ENCODE measurements at places on chromosomes 7 and 10.

- no peak for DNase-seq
These were observed 156.7 kb downstream of the IMMP2L start for GRCh38 chr7:111405621-111406020.

DNA sequence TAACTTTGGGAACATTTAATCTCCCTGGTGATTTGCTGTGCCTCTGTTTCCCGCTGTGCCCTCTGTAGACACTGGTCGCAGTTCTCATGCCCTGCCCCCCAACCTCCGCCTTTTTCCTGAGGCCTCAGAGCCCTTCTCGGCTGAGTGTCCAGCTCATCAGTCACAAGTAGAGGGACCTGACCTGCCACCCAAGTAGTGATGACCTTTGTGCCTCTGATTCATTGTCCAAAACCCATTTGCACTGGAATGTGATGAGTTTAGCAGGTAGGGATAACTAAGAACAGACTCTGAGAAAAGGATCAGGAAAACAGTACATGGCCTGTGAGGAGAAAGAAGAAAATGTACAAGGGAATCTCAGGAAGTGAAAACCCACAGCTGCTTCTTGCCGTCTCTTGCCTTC, 58.8 kb downstream of the LANCL2 start:
- DNase-seq = no peak

DNA sequence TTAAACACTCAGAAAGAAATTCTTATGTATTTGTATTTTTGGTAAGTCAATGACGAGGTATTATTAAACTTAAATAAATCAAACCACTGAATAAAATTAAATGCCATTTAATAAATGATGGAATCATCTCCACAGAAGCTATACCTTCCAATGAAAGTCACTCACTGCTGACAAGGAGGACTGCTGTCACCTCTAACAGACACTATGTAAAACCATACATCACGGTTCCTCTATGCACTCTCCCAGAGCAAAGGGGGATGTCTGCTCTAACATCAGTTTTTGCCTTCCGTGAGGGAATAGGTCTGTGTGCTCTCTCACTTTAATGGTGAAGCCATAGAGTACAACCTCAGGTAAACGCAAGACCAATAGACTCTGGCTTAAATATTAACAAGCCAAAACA, 99.7 kb upstream of the DDC start:
- DNase-seq = no peak

DNA sequence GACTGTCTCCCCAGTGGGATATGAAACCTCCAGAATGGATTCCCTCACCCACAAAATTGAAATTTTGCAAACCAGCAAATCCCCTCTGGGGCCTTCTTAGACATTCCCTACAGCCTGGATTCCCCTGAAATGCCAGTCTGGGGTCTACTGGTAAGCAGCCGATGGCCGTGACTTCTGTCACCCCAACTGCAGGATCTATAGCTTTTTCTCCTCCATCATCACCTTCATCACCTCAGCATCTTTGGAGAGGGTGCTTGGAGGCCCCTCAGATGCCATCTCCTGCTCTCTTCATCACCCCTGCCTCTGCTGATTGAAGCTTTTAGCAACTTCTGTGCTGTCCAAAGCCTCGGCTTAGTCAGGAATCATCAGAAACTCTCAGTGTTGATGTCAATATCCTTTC, 2.6 kb upstream of the KCNMA1 start:
- DNase-seq = no peak

DNA sequence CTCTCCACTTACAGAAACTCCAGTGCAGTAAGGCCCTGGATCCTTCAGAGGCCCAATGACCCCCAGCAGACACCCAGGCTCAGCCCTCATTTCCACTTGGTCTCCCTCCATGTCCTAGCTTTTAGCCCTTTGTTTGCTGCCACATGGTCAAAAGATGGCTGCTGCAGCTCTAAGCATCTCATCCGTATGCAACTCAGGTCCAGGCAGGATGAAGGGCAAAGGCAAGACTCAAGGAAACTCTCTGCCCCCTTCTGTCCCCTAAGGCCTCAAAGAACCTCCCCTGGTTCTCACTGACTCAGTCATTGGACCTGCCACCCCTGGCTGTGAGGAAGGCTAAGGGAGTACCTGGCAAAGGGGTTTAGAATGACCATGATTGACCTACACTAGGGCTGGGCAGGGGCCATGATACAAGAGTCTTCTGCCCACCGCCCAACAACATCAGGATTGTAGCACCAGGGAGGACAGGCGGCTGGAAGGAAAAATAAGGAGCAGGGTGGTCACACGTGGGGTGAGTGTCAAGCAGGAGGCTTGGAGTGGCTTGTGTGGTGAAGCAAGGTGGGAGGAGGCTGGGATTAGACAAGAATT, 303.8 kb upstream of the ZMIZ1 start:
- no peak for DNase-seq

GRCh38 chr10:132100091-132100481, 34.3 kb downstream of the JAKMIP3 start:
- no peak for DNase-seq

- no peak for DNase-seq
These were observed 285.7 kb downstream of the PPP1R3A start for GRCh38 chr7:113633073-113633472.

- no peak for DNase-seq
These were observed 482 bp upstream of the ERCC6 start for GRCh38 chr10:49539320-49539885.

GRCh38 chr7:2897023-2897422, 52.9 kb upstream of the GNA12 start:
- no peak for DNase-seq

GRCh38 chr7:2012981-2013380, 219.8 kb downstream of the MAD1L1 start:
- no peak for DNase-seq

- no peak for DNase-seq
These were observed 1.5 kb upstream of the FERD3L start for GRCh38 chr7:19146699-19147098.

- DNase-seq = no peak
These were observed 613.5 kb downstream of the PTPRN2 start for GRCh38 chr7:157973971-157974677.

GRCh38 chr7:24777806-24778205, 20.5 kb upstream of the GSDME start:
- no peak for DNase-seq

DNA sequence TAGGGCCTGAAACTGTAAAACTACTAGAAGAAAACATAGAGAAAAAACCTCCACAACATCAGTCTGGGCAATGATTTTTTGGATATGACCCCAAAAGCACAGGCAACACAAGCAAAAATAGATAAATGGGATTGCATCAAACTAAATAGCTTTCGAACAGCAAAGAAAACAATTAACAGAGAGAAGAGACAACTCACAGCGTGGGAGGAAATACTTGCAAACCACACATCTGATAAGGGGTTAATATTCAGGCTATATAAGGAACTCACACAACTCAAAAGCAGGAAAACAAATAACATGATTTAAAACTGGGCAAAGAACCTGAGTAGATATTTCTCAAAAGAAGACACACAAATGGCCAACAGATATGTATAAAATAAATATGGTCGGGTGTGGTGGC, 7.7 kb upstream of the GSTK1 start:
- no peak for DNase-seq

DNA sequence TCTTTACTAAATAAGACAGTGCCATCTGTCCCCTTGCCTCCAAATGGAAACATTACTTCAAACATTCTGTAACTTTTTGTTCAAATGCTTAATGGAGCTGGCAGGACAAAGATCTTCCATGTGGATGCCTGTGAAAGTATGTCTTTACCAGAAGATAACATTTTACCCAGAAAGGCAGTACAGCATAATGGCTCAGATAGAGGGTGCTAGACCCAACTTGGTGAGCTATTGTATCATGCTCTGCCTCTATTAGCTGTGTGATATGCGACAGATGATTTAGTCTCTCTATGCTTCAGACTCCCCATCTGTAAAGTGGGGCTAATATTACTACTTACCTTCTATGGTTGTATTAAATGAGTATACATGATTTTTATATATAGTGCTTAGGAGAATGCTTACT, 8.8 kb upstream of the SMKR1 start:
- DNase-seq = no peak

DNA sequence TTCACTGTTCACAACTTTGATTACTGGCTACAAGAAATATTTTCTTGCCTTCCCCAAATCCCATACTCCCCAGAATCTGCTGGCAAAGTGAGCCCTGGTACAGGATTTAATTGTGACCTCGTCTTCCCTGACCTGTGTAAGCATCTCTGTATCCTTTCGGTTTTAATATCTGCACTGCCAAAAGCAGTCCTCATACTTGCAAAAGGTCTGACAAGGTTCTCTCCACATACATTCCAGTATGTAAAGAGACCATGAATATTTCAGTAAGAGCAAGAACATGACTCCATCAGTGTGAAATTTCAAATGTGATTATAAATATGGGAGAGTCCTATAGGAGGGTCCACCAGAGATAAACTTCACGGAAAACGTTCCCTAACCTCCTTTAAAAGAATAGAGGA, 134.0 kb upstream of the TCF7L2 start:
- DNase-seq = no peak
